GM12891 (cell line): ENCODE measurements at places on chromosomes 4 and X.

GRCh38 chr4:20773144-20773997, 73.1 kb downstream of the PACRGL start:
- peak; percentile 9 for DNase-seq

DNA sequence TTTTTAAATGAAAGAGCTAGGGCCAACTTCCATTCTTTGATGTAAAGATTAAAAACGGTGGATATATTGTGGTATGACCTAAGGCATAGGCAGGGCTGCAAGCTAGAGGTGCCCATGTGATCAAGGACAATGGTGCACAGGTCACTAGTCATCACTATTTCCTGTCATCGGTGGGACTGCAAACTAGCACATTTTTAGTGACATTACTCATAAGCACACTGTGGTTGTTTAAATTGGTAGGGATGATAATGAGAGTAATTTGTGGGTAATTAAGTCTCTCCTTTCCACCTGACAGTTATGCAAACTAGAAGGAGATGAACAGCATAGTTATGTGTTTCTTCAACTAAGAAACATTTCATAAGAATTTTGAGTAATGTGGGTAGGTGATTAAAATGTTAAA, 85.4 kb downstream of the GPRIN3 start:
- DNase-seq, result no peak

GRCh38 chr4:129668092-129668491, 572.1 kb downstream of the C4orf33 start:
- DNase-seq, result no peak

DNA sequence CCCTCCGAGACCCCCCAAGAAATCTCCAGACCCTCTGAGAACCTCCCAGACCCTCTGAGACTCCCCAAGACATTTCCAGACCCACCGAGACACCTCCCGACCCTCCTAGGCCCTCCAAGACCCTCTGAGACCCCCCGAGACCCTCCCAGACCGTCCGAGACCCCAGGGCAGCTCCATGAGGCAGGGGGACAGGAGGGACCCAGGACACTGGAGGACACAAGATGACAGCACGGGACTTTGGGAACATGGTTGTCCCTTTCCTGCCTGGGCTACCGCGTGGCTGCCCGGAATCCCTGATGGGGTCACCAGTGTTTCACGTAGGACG, 10.3 kb downstream of the CTBP1 start:
- peak; percentile 29 for DNase-seq

- DNase-seq, result no peak
These were observed 1359.5 kb upstream of the DIAPH2 start for GRCh38 chrX:95325185-95325584.

DNA sequence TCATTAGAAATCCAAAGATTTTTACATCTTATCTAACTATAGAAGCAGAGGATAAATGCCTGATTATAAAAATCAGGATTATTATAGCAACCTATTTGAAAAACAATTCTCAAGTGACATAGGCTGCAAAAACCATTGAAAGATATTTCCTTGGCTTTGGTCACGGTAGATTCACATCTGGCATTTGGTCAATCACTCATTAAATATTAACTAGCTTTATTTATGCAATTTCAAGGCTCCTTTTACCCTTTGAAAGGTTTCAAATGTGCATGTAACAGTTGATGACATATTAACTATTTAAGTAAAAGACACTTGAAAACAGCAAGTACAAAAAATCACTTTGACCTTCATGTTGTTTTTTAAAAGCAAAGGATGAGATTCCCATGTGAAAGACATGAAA, 98.1 kb downstream of the MMRN1 start:
- no peak for DNase-seq

DNA sequence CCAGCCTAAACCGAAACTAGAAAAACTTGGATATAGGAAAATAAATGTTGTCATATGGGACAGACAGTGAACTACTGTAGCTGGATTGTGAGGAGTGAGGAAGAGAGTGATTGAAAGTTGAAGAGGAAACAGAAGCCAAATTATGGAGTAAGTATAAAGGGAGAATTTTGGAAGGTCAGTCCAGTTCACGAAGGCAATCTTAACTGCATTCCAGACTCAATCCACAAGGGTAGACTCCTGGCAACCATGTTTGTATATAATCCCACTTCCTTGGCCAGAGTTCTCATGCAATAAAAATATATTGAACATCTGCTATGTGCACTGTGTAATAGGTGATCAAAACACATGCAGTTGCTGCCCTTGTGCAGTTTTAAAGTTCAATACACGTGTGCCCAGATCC, 58.6 kb upstream of the CAMK2D start:
- DNase-seq, result no peak

- no peak for DNase-seq
These were observed 244.2 kb downstream of the PPP1R2C start for GRCh38 chrX:42533761-42534160.

GRCh38 chr4:26520728-26521450, 30.6 kb upstream of the CCKAR start:
- no peak for DNase-seq

DNA sequence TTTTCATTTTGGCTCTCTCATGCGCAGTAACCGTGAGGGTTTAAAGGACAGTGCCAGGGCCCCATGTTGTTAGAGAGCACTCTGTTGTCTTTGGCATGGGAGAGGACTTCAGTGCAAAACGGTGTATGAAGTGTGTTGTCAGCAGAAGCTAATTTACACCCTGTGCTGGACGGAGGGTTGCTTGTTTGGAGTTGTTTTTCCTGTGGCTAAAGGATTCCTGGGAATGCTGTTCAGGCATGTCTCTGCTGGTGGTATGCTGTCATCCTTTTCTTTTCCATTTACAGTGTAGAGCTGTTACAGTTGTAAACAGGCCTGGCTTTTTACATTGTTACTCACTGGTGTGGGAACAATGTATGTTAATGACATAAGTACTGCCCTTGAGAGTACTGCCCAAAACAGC, 206.3 kb downstream of the CBR4 start:
- no peak for DNase-seq

DNA sequence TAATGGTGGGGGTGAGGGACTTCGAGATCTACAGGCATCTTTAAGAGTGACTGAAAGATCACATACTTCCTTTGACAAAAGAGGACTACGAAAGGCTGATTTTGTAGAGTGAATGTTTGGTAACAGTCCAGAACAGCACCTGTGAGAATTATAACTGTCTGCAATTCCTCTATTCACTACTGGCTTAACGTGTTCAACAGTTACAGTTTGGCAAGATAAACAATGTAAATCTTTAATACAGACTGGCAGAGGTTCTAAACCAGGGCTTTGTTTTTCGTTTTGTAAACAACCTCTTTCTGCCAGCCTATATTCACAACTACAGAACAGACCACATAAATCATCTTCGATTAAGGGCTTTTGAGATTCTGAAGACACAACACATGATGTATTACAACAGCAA, 66.9 kb downstream of the NCAPG start:
- no peak for DNase-seq

- DNase-seq, result no peak
These were observed 71.7 kb upstream of the LIMCH1 start for GRCh38 chr4:41466249-41466648.

DNA sequence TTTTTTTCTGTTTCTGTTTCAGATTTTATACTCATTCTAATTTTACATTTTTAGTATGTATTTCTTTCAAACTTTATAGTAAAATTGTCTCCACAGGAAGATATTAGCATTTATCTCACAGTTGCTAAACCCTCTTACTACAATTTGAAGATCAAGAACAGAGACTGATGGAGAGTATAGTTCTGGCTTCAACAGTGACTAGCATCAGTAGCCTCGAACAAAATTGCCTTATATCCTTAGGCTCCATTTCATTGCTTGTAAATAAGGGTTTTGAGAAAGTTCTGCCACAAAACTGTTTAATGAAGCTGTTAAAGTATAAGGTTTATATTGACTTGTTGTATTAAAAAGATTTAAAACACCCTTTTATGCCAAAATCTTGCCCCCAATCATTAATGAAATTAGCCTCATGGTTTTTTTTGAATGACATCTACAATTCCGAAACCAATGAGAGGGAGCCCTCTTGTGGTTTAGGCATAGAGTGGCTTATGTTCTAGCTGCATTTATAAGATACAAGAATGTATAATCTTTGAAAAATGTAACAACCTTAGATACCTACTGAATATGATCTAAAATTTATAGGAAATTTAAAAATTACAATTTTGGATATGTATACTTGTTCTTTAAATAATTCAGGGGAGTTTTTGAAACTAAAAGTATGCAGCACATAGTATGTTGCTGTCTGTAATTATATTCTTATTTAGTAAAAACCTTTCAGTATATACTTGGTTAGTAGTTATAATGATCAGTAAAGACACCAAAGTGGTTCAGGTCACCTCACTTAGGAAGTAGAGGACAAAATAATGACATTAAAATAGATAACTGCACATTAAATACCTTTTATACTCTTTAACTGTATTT, 109.8 kb upstream of the HPGD start:
- no peak for DNase-seq

- no peak for DNase-seq
These were observed 63.9 kb downstream of the HAND2 start for GRCh38 chr4:173466101-173466500.

DNA sequence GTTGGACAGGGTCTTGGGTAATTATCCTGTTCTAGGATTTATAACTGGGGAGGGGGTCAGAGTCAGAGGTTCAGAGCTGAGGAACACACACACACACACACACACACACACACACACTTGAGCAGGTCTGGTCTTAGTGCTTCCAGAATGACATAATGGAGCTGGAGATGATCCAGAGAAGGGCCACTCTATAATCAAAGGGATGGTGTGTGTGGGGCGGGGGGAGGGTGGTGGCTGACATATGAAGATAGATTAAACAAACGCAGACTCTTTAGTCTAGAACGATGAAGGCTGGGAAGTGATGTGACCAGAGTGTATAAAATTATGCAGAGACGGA, 434 bp upstream of the TMEM255A start:
- no peak for DNase-seq

DNA sequence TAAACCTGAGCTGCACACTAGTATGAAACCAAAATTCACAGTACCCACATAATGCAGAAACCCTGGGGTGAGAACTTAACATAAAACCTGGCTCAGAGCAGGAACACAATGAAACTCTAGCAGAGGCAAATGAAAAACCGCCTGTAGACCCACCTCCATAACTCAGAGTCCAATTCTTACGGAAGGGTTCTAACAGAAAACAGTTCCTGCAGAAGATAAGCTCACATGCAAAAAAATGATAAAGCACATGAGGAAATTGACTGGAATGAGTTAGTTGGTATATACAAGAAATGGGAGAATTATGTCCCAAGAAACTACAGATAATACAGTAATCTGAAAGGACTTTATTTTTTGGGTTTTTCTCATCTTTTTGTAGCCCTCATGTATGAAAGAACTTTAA, 14.7 kb downstream of the RTL9 start:
- DNase-seq, result no peak

GRCh38 chr4:38752372-38752940, 30.3 kb downstream of the TLR10 start:
- no peak for DNase-seq
